ENCODE measurements at places on chromosomes 7 and 10. TPM values are rescaled to one million over a fixed set of nuclear protein-coding genes. Genes with fewer than 3 reads are reported as not detected.
A peak's percentile ranks its signal among the peaks of the same experiment; 100 is the strongest.

CALY gene
- not detected for total RNA-seq

MLXIPL gene
- total RNA-seq: 10.7 TPM

DENND2A gene
- 19.0 TPM for total RNA-seq

GRM8 gene
- not detected for total RNA-seq

HOXA4 gene
- total RNA-seq: 8.5 TPM

UFSP1 gene
- 2.3 TPM for total RNA-seq

GRCh38 chr10:112821663-112822062, 128.4 kb upstream of the TCF7L2 start:
- H3K36me3 ChIP-seq: no peaks in the 10 kb centered on the region
- H3K4me1 ChIP-seq: no peaks in the 10 kb centered on the region
- no peak overlapping the region for H3K27ac ChIP-seq
- H3K27me3 ChIP-seq: no peaks in the 10 kb centered on the region

DNA sequence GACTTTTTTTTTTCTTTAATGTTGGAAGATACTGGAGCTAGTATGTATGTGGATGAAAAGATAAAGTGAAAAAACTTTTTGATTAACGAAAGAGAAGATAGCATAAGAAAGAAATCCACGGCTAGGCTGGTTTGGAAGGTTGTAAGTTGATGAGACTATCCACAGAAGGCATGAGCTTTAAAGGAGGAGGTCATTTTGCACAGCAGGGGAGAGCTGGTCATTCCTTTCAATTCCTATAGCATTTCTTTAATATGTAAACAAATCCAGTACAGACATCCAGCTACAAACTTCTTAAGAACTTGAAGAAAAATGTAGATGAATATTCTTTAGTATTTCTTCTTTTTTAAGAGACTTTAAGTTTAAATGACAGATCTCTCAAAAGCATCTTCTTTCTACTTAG, 281.3 kb downstream of the CACNA2D1 start:
- H3K27ac ChIP-seq: no peak overlapping the region
- H3K4me3 ChIP-seq: no peak overlapping the region
- no peak for DNase-seq

DNA sequence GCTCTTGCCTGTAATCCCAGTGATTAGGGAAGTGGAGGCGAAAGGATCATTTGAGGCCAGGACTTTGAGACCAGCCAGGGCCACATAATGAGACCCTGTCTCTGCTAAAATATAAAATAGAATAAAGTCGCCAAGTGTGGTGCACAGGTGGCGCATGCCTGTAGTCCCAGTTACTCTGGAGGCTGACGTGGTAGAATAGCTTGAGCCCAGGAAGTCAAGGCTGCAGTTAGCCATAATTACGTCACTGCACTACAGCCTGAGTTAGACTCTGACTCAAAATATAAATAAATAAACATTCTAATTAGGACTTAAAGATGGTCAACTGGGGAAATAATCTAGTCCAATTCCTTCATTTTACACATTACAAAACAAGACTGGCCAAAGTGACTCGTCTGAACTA, 768 bp downstream of the CHCHD2 start:
- H3K4me1 ChIP-seq: peaks cover 18% of the 10 kb centered on the region
- H3K27ac ChIP-seq: peak overlapping the region; percentile 92
- peaks cover 39% of the 10 kb centered on the region for H3K36me3 ChIP-seq
- no peaks in the 10 kb centered on the region for H3K27me3 ChIP-seq

- H3K4me1 ChIP-seq: no peaks in the 10 kb centered on the region
- no peak overlapping the region for H3K27ac ChIP-seq
- no peaks in the 10 kb centered on the region for H3K36me3 ChIP-seq
- H3K4me3 ChIP-seq: no peak overlapping the region
- no peaks in the 10 kb centered on the region for H3K27me3 ChIP-seq
These were observed 169.5 kb upstream of the PFKP start for GRCh38 chr10:2897619-2898508.

DNA sequence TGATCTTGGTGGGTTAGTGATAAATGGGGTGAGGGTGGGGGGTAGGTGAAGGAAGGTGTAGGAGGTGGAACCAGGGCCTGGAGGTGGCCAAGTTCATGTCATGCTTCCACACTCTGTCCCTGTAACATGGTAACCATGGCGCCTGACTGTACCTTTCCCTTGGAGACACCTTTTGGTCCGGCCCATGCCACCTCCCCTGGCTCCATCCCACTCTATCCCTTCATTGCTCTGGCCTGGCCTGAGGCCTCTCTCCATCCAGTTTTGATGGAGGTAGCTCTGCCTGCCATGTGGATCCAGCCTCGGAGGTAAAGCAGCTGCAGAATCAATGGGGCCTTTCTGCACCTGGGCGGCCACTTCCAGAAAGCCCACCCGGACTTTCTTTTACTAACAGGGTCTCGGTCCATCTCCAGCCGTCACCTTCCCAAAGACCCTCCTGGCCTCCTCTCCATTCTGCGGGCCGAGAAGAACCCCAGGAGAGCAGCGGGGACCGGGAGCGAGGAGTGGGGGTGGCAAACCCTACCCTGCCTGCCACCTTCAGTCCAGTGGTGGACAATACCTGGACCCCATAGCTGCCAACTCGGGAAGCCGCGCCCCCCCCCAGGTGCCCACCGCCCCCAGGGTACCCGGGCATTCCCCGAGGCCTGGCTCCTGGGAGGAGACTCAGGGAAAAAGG, 504 bp upstream of the TRRAP start:
- H3K27ac ChIP-seq: peak overlapping the region; percentile 97
- peaks cover 18% of the 10 kb centered on the region for H3K4me1 ChIP-seq
- peak overlapping the region; percentile 80 for H3K4me3 ChIP-seq
- H3K36me3 ChIP-seq: peaks cover 19% of the 10 kb centered on the region
- H3K27me3 ChIP-seq: no peaks in the 10 kb centered on the region

All from lower lobe of right lung (tissue), 2 donors.